CD4-positive, alpha-beta T cell treated with Interleukin-4 for 4 hours (primary cell): ENCODE measurements at places on chromosomes 1 and 21.

DNA sequence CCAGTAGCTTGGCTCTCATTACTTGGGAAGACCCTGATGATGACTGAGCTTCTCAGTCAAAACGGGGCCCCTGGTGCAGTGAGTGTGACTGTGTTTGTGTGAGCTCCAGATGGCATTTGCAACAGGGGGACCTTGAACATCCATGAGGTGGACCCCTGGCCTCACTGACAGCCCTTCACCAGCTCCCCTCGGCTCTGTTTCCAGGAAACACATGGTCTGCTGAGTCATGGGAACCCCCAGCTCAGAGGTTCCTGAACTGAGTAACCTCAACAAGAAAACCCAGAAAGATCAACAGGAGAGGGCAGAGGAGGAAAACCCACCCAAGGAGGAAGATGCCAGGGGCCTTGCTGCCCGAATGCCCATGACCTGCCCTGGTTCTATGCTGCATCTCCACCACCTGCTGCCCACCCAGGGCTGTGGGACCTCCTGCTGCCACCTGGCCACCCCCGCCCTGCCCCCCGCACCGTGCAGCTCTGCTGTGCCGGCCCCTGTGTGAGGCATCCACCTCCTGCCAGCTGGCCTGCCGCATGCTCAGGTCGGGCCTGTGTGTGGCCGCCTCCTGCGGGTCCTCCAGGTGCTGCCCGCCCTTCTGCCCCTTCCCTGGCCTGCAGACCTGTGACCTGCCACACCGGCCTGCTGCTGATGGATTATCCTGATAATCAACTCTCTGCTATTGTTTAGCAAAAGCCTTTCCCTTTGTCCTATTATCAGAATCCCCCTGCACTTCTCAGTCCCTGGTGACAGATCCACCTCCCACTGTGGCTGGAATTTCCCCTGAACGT lies 4.2 kb upstream of the KRTAP12-1 start:
- no peak for DNase-seq

DNA sequence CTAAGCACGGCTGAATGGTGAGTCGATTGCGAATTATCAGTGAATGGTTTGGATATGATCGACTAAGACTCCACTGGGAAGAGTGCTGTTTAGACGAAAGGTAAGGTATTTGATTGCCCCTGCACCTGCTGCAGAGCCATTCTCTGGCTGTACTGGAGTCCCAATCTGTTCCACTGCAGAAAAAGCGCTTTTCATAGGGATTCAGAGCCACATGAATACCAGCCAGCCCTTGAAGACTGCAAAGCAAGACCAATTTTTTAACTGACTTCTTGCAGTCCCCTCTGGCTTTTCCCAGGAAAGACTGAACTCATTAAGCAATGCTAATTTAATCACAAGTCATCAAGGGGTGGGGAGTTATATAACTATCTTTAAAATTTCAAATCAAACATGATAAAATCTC lies 1.3 kb downstream of the GREM2 start:
- DNase-seq = no peak

DNA sequence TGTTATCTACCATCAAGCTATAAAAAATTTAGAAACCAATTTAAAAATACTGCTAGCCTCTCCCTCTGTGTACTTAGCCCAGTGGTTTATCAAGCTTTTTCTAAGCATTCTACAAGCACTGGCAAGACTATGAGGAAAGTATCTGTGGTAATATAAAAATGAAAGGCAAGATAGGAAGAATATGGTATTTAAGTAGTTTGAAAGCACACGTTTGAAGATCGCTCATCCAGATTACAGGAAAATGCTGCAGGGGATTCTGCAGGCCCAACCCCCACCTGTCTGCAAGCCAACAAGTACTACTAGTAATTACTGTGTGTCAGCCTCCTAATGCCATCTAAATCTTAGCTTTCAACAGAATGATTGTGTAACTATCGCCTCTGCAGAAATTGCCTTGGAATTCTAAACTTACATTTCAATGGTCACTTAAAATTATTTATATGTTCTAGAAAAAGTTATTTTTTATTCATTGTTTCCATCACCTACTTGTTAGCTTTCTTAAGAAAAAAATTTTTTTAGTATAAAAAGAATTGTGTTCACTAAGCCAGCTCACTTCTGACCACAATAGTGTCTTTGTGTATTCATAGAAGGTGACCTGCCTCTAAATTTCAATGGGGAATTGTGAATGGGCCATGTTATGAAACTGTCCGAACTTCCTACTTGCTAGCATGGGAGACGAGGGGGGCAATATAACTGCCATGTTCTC lies 8.5 kb downstream of the ERRFI1 start:
- DNase-seq = no peak

DNA sequence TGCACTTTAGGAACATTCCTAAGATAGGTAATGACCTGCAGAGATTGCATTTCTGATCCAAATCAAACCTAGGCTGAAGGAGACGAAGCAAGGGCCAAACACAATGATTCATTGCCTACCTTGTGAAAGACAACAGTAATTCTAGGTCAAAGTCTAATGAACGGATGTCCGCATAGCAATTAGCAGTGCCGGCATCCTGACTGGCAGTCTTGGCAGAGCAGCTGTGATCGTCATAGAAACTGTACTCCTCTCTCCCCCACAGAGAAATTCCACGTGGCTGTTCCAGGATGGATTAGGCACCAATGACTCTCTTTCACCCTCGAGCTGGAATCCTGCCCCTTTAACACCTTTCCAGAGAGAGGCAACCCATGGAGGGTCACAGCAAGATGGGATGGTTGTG lies 28.9 kb upstream of the VAV3 start:
- no peak for DNase-seq

DNA sequence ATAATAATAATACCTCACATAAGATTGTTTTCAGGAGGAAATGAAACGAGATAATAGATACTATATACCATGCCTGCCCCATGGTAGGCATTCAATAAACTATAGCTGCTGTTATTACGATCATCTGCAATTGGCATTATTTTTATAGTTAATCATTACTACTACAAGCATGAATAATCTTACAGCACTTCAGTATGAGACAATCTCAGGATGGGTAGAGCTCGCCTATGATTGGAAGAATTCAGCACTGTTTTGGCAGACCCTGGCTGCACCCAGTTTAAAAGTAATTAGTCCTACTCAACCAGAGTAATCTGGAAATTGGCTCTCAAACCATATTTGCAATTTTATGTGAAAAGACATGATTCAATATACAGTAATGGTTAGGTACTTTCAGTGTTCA lies 105.0 kb upstream of the DPYD start:
- DNase-seq = no peak

DNA sequence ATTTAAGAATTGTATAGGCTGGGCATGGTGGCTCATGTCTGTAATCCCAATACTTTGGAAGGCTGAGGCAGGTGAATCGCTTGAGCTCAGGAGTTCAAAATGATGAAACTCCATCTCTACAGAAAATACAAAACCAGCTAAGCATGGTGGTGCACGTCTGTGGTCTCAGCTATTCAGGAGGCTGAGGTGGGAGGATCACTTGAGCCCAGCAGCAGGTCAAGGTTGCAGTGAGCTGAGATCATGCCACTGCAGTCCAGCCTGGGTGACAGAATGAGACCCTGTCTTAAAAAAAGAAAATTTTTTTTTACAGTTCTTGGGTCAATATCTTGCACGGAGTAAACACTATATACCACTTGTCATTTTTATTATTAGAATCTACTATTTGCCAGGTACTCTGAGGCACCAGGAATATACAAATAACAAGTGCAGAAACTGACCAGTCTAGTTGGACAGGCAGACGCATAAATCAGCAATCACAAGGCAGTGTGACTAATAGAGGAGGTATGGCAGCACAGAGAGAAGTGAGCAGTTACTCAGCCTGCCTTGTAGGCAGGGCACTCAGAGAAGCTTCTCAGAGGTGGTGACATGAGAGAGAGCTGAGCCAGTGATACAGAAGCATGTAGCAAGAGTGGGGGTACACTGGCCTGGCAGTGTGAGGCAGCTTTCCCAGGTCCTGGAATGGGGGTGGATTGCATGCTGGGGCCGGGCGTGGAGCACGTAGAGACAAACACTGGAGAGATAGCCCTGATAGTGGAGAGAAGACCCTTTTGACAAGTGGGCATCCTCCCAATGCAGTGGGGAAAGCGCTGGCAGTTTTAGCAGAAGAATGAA lies 8.0 kb downstream of the PHLDA3 start:
- DNase-seq = no peak

DNA sequence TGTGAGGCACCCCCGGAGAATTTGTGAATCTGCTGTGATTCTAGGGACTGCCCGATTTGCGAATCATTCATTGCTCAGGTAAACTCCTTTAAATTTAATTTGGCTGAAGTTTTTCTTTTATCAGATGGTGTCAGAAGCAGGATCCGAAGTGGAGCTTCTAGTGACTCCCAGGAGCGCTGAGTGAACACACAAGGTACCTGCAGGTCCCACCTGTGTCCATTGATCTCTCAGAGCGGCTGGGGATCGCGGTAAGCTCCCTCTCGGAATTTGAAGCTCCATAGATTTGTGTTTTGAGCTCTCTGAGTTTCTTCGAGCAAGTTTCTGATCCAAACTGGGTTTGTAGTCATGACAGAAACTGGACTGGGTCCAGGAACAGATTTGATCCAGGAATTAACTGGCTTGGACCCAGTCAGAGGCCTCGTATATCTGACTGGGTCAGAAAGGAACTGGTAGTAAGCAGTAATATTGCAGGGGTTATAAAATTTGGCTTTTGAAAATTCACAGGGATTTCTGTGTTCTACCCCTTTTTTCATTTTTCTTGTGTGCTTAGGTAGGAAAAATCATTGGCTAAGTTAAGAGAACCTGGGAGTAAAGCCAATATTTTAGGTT lies 56.2 kb upstream of the EDEM3 start:
- no peak for DNase-seq

GRCh38 chr21:29808153-29808552 lies 131.6 kb downstream of the GRIK1 start:
- DNase-seq = no peak

- no peak for DNase-seq
Measured at GRCh38 chr1:45815667-45816458, 12.5 kb downstream of the MAST2 start.
